AG09309 (cell line): ENCODE measurements at places on chromosomes 6 and 20.

DNA sequence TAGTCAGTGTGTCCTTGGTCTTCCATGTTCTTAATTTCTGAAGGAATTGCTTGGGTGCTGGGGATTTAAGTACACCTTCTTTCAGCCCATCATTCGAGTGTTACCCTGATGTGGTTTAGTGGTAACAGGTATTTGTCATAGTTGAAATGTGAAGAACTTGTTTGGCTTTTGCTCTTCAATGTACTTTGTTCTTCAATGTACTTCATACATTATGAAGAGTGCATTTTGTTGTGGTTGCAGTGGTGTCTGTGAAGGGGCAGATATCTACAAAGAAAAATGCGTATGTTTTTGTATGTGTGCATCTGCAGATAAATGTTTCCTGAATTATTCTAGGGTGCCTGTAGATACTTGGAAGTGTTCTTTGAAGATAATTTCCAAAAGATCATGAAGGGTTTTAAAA, 111.2 kb upstream of the SUPT3H start:
- DNase-seq = no peak

- no peak for DNase-seq
Measured at GRCh38 chr6:168371981-168372711, 52.6 kb upstream of the DACT2 start.

DNA sequence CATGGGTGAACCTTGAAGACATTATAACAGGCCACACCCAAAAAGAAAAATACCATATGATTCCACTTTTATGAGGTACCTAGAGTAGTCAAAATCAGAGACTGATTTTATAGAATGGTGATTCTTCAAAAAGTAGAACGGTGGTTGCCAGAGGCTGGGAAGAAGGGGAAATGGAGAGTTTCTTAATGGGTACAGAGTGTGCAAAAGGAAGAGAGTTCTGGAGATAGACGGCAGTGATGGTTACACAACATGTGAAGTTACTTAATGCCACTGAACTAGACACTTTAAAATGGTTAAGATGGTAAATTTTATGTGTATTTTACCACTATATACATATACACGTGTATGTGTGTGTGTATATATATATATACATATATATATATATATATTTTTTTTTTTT, 80.8 kb downstream of the PRND start:
- no peak for DNase-seq

DNA sequence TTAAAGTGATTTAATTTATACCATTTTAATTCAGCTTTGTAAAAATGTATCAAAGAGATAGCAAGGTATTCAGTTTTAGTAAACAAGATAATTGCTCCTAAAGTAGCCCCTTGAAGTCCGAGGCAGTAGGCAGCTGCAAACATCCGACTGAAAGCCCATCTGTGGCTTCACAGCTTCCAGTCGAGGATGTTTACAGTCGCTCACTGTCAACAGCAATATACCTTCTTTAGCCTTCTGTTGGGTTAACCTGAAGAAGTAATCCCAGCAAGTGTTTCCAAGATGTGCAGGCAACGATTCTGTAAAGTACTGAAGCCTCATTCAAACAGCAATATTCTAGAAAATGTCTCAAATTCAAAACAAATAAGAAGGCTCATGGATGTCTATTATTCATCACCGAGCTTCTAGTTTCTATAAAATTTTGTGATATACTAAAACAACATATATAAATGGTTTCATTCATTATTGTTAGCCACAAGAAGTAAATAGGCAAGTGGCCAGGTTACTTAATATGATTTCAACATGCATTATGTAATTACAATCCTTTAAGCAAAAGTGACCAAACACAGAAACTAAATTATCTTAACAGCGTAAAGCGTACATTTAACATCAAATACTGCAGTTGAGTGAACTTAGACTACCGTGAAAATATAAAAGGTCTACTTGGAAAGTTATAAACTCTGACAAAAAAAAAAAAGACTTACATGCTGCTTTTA, 115.0 kb downstream of the OGFRL1 start:
- no peak for DNase-seq

GRCh38 chr6:20630136-20630535, 95.9 kb downstream of the CDKAL1 start:
- DNase-seq = no peak

- peak; percentile 14 for DNase-seq
Measured at GRCh38 chr6:25788305-25788922, 33.9 kb downstream of the SLC17A4 start.

GRCh38 chr6:16825784-16826183, 64.5 kb upstream of the ATXN1 start:
- no peak for DNase-seq

DNA sequence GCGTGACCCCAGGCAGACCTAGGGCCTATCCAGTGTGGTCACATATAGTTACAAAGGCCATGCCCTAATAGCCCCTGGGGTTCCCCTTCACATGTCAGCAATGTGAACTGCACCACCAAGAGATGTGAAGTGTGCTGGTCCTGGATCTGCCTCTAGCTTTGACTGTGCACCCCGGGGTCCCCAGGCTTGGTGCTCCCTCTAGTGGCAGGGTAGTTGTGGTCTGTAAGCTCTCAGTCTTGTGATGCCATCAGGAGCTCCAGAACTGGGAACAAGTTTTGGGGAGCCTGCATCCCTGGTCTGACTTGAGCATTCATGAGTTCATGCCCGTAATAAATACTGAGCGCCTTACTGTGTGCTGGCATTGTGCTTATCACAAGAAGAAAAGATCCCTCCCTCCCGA, 143.4 kb downstream of the DHX35 start:
- DNase-seq = no peak

GRCh38 chr6:70575899-70576495, 9.3 kb downstream of the SDHAF4 start:
- no peak for DNase-seq

DNA sequence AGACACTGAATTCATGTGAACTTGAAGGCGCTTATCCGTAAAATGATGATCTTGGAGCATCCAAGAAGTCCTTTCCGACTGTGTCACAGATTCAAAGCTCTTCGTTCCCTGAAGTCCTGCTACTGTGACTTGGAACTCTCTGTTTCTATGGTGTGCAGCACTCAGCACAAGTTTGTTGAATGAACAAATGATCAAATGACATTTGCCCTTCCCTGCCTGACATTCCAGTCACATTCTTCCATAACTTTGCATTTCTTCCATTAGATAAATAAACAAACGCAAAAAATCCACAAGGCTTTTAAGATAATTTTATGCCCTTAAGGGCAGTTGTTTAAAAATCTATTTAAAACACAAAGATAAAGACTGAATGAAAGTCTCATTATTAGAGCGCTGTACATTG, 39.9 kb downstream of the SGK1 start:
- no peak for DNase-seq

GRCh38 chr6:26390531-26390930, 7.6 kb downstream of the BTN2A2 start:
- DNase-seq = no peak

- DNase-seq = no peak
Measured at GRCh38 chr6:163038317-163038716, 310.5 kb downstream of the PACRG start.

DNA sequence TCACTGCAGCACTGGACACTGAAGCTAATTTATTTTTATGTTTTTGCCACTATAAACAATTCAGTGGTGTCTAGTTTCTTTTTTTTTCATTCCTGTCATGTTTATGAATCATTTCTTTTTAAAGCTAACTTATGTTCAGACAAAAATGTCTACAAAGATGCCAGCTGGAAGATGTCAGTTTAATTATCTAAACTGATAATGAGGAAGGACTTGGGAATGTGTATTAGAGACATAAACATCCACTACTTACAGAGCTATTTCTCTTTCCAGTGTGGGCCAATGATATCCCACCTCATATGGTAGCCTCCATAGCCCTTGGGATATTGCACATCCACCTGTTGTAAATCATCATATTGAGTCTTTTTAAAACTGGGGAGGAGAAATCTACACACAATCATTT, 132.1 kb upstream of the FAM184A start:
- DNase-seq = no peak

- DNase-seq = no peak
Measured at GRCh38 chr6:10332111-10332510, 82.8 kb downstream of the TFAP2A start.

DNA sequence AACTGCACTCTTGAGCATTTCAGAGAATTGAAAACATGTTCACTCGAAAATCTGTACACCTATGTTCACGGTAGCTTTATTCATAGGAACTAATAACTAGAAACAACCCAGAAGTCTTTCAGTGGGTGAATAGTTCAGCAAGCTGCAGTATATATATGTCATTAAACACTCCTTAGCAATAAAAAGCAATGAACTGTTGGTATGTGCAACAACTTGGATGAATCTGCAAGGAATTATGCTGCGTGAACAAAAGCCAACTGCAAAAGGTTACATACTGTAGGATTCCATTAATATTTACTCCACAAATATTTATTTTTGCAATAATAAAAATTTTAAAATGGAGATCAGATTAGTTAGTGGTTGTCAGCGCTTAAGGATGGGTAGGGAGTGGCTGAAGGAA, 22.1 kb upstream of the FKBP1A start:
- no peak for DNase-seq

- DNase-seq = no peak
Measured at GRCh38 chr6:120137492-120137891, 787.9 kb upstream of the MAN1A1 start.

GRCh38 chr6:87932361-87932760, 115.3 kb upstream of the SPACA1 start:
- DNase-seq = no peak

GRCh38 chr6:57313711-57314471, 3.5 kb upstream of the PRIM2 start:
- DNase-seq = peak; percentile 100

GRCh38 chr6:111192911-111193555, 105.7 kb downstream of the SLC16A10 start:
- no peak for DNase-seq

GRCh38 chr6:27517928-27518787, 45.3 kb upstream of the ZNF184 start:
- no peak for DNase-seq

GRCh38 chr6:21772477-21772876, 178.9 kb downstream of the SOX4 start:
- no peak for DNase-seq
